ENCODE measurements at places on chromosomes 7 and 10.
A peak's percentile ranks its signal among the peaks of the same experiment; 100 is the strongest.

GRCh38 chr10:28300027-28300426 is 2.8 kb downstream of the MPP7 start:
- DNase-seq, result peak; percentile 5

DNA sequence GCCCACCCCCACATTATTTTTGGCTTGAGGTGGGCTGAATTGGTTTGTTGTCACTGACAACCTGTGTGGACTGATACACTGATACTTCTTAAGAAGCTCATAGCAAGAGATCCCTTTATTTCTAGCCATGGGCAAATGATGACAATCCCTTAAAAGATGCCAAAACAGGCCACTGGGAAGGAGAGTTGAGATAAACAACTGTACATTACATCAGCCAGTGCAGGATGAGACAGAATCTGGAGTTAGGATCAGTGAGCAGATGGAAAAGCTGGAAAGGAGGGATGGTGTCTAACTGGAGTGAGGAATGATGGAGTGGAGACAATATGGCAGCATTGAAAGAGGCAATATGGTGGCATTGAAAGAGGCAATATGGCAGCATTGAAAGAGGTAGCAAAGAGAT is 195.9 kb upstream of the LYZL2 start:
- no peak for DNase-seq

DNA sequence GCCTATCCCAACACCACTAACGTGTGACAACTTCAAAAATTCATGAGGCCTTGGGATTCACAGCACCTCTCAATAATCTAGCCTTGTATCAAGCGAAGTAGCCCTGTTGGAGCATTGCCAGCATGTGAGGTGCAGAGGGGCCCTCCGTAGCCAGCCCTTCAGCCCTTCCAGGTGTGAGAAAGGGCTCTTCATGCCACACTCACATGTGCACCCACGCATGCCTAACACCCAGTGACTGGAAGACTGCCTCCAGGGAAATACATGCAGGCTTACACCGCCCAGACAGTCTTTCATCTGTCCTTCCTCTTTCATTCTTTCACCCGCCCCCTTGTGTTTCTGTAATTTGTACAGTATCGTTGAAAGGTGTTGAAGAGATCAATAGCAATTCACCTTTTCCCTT is 26.1 kb downstream of the LRRC4 start:
- DNase-seq, result no peak

- DNase-seq, result no peak
These were observed 277.4 kb downstream of the CCSER2 start for GRCh38 chr10:84605802-84606201.

DNA sequence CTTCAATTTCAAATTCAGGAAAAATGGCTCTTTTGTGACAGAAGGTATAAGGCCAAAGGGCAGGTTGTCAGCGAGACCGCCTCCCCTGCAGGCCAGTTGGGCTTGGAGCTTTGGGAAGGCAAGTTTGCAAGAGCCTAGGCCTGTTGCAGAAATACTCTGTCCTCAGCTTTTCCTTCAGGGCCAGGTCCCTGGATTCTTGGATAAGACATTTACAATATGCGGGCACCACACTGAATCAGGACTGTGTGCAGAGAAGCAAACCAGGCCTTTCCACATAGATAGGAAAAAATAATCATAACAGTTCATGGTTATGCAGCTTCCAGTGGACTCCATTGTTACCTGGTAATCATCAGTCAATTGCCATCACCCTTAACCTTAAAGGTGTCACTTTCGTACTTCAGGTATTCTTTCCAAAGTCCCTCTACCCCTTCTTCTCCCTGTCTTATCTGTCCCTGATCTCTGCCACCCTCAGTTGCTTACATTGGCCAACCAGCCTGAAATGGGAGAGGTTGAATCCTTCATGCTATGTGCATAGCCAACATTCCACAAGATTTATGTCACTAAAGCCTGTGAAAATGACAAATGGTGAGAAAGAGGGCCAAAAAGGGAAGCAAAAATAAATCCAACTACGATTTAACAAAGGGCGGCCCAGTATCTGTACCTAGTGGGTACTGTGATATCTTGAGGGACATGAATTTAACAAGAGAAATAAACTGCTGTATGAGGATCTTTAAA is 304.5 kb upstream of the NFE2L3 start:
- no peak for DNase-seq

- DNase-seq, result no peak
These were observed 21.6 kb downstream of the SMKR1 start for GRCh38 chr7:129523924-129524323.

GRCh38 chr10:5666841-5667630 is 641 bp upstream of the ASB13 start:
- DNase-seq, result no peak

DNA sequence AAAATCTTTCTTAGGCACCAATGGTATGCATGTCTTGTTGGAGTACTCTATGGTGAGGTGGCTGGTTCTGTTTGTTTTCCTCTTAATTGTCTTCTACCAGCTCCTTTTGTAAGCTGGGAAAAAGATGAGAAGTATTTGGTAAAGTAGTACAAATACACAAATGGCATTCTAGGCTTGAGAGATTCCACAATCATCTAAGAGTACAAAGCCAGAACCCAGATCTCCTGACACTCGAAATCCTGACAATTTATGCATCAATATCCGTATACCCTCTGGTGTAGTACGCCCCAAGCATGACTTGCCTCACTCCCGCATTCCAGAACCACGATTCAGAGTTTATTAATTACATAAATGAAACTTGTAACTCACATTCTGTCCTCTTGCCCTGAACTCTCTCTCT is 43.5 kb downstream of the CDCA7L start:
- no peak for DNase-seq

GRCh38 chr7:80037689-80038088 is 96.9 kb upstream of the GNAI1 start:
- DNase-seq, result no peak

All from activated T-cell treated with anti-CD3 and anti-CD28 coated beads, Interleukin-2, amount 50 U/mL, for 4 hours (primary cell).